ENCODE measurements at places on chromosomes 6 and 20. TPM values are rescaled to one million over a fixed set of nuclear protein-coding genes. Genes with fewer than 3 reads are reported as not detected.

Gene NUP43
- 33.0 TPM for total RNA-seq

Gene TNXB
- 1.2 TPM for total RNA-seq

Gene SLCO4A1
- 2.8 TPM for total RNA-seq

Gene ANGPT4
- total RNA-seq: not detected

Gene CST5
- total RNA-seq: not detected

Gene RHAG
- not detected for total RNA-seq

Gene KCNG1
- 5.2 TPM for total RNA-seq

Gene ELOVL2
- not detected for total RNA-seq

Gene TTBK1
- not detected for total RNA-seq

Gene DEFB132
- not detected for total RNA-seq

Gene PAK1IP1
- total RNA-seq: 17.1 TPM

Gene RIN2
- 42.2 TPM for total RNA-seq

Gene ASIP
- total RNA-seq: not detected

Gene CLDN20
- total RNA-seq: not detected

Gene KCNK15
- total RNA-seq: 0.07 TPM

Gene ISM1
- not detected for total RNA-seq

Gene SKIC2
- total RNA-seq: 84.4 TPM

DNA sequence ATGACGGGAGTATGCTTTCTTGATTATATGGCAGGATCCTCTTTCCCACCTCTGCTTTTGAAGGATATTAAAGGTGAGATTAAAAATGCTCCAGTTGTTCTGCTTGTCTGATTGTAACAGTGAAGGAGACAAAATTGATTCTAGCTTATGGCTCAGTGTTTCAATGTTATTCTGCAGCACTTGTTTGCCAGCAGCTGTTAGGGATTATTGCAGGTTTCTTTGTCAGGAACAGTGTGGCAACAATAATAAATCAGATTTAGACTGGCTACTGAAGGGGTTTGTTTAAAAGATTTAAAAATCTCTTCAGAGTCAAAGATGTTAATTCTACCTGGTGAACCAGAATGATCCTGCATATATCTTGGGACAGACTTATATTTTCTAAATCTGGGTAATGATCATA, 126.9 kb downstream of the LAMA2 start:
- DNase-seq: no peak

- DNase-seq: no peak
Observed at GRCh38 chr6:20261685-20262084, 49.4 kb upstream of the MBOAT1 start.

DNA sequence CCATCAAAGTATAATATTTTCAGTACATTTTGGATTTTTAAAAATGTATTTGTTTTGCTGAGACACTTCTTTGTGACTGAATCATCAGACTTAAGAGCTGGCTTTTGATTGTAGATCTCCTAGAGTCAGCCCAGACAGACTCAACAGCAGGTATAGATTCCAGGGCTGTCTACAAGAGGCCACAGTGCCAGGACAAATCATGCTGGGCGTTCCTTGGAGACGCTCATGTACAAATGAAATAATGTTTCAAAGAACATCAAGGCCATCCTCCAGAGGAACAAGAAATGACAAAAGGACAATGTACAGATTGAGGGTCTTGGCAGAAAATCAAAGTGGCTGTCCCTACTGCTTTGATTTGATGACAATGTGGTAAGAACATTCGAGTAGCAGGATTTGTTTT, 369.3 kb downstream of the GRIK2 start:
- DNase-seq: no peak

DNA sequence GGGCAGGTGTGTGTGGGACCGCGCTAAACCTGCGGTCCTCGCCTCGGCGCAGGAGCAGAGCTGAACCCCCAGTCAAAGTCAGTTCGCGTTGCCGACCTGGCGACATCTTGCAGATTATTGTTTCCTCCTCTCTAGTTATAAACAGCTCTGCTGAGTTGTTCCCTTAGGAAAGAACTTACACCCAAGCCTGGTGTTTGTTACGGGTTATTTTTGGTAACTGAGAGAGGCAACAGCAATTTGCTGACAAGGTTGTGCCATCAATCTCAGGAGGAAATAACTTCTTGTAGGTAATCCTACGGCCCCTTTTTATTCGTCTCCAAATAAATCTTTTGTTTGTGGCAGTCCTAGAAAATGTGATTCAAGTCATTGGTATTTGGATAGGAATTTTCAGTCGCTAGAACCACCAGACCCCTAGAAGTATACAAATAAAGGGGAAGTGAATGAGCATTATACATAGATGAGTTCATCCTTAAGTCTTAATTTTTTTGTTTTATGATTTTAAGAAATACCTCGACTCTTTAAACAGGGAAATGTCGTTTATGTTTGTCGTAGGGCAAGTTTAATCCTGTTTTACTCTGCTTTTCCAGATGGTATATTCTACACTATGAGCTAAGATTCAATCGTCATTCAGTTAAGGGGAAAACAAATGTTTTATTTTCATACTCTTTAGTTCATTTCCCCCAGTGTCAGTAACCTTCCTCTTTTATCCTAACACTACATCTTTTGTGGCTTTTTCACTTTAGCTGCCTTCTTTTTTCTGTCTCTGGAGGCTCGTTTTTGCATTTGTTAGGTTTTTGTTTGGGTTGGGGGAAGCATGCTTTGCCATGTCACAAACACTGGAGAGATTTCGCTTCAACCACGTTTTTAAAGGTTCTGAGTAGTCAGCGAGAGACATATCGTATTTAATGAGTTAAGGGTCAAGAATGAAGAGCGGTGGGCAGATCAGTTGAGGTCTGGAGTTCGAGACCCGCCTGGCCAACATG, 1.2 kb downstream of the PM20D2 start:
- DNase-seq: peak; percentile 12

DNA sequence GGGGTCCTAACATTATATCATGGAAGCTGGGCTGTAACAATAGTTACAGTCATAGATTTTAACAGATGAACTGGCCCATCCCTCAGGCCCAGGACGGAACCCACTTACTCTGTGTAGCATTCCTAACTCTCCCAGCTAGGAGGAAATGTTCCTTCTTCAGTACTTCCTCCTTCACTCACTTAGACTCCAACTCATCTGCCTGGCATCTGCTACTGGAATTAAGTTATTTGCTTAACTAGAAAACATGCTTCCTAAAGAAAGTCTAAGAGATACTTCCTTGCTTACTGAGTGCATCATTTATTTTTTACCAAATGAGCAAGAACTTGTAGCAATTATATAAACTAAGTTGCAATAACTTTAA, 20.5 kb downstream of the GCLC start:
- peak; percentile 73 for DNase-seq

GRCh38 chr6:155444120-155444917, 11.3 kb downstream of the NOX3 start:
- peak; percentile 9 for DNase-seq

DNA sequence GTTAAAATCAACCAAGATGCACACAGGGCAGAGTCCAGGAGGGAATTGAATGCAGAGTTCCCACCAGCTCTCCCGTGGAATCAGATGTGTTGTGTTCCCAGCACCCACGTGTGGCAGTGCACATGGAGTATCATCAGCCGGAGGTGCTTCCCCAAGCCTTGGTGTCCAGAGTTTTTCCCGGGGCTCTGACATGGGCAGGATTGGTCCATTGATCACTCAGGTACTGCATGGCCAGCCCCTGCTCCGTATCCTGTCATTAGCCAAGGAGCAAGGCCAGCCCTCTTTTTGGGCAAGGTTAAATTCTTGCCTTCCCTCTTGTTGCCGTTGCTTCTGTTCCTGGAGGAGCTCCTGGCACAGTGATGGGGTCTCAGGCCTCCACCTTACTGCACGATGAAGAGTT, 28.6 kb upstream of the SLC22A1 start:
- no peak for DNase-seq

GRCh38 chr20:37151529-37151928, 27.6 kb upstream of the RPN2 start:
- no peak for DNase-seq

DNA sequence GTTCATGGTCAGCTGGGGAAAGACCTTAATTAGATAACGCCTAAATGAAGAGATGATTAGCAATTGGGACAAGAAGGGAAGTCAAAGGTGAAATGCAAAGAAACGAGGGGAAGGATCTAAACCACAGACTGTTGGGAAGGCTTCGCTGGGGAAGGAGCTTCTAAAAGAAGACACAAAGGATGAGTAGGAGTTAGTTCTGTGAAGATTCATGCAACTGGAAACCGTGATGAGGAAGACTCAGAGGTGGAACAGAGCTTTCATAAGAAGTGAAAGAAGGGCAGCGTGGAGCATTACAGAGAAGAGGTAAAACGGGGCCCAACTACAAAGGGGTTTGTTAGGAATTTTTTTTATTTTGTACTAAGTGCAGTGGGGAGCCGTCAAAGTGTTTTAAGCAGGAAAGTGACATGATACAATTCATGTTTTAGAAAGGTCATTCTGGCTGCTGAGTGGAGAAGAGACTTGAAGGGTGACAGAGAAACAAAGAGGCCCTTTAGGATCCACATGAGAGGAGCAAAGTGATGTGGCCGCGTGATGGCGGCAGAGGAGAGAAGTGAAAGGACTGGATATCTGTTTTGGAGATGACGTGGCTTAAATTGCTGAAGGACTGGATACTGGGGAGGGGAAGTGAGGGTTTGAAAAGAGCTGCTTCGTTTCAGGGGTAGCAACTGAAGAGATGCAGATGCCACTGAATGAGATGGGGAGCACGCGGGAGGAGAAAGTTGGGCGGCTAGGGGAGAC, 33.6 kb downstream of the TTI1 start:
- no peak for DNase-seq

- DNase-seq: peak; percentile 62
Observed at GRCh38 chr6:1391800-1392309, 2.5 kb downstream of the FOXF2 start.

GRCh38 chr20:46626758-46627157, 24.5 kb downstream of the SLC13A3 start:
- DNase-seq: no peak

GRCh38 chr6:75870389-75870788, 121.3 kb downstream of the MYO6 start:
- no peak for DNase-seq

GRCh38 chr20:14189794-14190402, 147.5 kb downstream of the FLRT3 start:
- peak; percentile 19 for DNase-seq

- no peak for DNase-seq
Observed at GRCh38 chr20:62523473-62524203, 47.8 kb upstream of the GATA5 start.

GRCh38 chr6:144127097-144127496, 23.2 kb upstream of the STX11 start:
- DNase-seq: no peak

GRCh38 chr20:62500237-62500864, 24.6 kb upstream of the GATA5 start:
- peak; percentile 10 for DNase-seq

DNA sequence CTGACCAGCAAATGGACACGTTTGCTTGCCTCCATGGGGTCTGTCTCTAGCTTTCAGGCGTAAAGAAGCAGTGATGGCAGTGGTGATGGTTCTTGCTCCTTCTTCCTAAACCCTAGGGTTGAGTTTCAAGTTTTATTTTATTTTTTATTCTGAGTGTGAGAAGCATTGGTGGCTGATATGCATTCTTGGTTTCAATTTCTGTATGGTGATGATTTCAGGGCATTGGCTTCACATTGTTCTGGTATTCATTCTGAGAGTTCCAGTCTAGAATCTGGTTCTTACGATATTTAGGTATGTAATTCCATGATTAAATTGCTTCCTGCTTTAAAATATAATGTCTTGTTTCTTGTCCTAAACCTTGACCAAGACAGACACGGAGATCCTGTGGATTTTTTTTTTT, 444.5 kb upstream of the IMPG1 start:
- no peak for DNase-seq

- DNase-seq: no peak
Observed at GRCh38 chr20:3162080-3162611, 2.5 kb upstream of the FASTKD5 start.

DNA sequence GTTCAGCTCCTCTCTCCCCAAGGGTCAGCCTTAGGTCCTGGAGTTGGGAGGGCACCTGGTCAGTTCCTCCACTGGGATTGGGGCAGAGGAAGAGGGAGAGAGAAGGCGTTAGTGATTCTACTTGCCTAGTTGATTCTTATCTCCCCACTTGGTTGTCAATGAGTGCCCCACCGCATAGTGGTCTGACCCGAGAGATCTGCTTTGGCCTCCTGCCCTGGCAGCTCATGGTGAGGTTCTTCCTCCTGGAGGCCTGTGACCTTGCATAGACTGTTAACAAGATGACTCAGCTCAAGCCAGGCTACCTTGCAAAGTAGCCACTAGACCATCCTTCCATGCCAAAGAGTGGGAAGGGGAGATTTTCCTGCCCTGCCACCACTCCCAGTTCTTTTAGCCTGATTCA, 160.6 kb downstream of the TMEM200A start:
- no peak for DNase-seq

- DNase-seq: no peak
Observed at GRCh38 chr6:113160306-113161017, 696.7 kb upstream of the MARCKS start.

DNA sequence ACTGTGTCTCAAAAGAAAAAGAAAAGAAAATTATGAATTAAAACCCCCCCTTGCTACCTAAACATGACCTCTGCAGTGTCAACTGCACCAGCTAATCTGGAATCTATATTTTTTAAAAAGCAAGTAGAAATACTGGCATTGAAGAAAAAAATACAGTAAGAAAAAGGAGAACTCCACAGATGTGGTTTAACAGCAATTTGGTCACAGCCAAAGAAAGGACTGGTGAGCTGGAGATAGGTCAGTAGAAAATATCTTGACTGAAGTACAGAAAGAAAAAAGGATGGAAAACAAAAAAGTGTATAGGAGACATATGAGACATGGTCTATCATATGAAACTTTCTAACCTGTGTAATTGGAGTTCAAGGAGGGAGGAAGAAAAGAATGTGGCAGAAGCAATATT, 44.1 kb upstream of the ERVFRD-1 start:
- DNase-seq: no peak

- DNase-seq: no peak
Observed at GRCh38 chr6:69138148-69138547, 503.1 kb downstream of the ADGRB3 start.
